K562 (cell line): ENCODE measurements at places on chromosomes 4 and X. TPM values are rescaled to one million over a fixed set of nuclear protein-coding genes. Genes with fewer than 3 reads are reported as not detected.
A peak's percentile ranks its signal among the peaks of the same experiment; 100 is the strongest.

The C4orf54 gene
- not detected in 2 replicates for total RNA-seq

DNA sequence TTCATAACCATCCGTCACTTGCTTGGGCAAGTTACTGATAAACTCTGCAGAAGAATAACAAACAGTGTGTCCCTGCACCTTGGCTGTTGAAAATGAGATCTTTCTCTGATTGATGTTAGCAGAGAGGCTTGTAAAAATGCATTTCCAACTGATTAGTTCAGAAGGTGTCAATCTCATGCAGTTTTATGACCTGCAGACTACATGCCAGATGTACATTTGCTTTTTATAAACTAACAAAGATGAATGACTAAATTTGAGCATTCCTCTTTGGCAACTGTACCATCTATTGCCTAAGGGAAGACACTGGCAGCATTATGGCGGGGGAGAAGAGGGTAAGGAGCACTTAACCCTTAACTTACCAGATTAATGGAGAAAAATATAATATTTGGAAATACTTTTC is 192.8 kb downstream of the DCTD start:
- H3K36me3 ChIP-seq, result no peaks in the 10 kb centered on the region
- no peak overlapping the region for H3K4me3 ChIP-seq
- DNase-seq, result no peak
- peaks cover 5% of the 10 kb centered on the region; the same call in 1 of the 2 replicates for H3K27me3 ChIP-seq
- no peaks in the 10 kb centered on the region for H3K4me1 ChIP-seq

DNA sequence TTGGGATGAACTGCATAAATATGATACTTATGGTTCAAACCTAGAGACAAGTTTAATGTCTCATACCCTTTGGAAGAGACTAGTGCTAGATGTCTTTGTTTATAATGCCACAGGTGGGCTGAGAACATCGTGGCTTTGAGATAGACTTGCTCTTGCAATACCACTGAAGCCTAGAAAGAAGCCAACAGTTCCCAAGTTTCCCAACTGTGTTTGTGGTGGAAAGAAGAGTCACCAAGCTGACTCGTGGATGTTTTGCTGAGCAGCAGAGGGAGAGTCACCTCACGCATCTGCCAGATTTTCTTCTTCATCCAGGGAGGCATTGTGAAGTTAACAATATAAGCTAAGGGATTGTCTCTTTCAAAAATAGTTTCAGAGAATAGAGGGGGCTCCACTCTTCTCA is 1076.2 kb downstream of the C4orf33 start:
- no peaks in the 10 kb centered on the region for H3K27me3 ChIP-seq
- no peak for DNase-seq
- no peaks in the 10 kb centered on the region for H3K4me1 ChIP-seq
- no peak overlapping the region for H3K27ac ChIP-seq
- H3K4me3 ChIP-seq, result no peak overlapping the region
- no peaks in the 10 kb centered on the region for H3K36me3 ChIP-seq

The USP17L15 gene
- total RNA-seq, result not detected in 2 replicates

The ATP2B3 gene
- not detected in 2 replicates for total RNA-seq

DNA sequence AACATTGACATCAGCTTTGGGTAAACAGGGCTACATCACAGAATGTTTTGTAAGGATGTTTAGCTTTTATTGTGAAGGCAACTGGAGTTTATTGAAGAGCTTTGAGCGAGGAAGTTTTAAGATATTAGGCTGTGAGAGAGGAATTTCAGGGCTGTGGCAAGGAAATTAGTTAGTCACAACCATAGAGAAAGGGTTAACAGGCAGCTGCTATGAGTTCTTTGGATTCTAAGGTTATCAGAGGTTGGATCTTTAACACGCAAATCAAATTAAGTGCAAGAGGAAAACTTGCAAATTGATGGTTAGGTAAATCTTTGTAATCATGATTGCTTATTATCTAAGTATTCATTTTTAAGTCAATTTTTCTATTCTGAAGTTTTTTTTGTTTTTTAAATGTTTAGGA is 156.0 kb downstream of the UGT8 start:
- no peak overlapping the region for H3K27ac ChIP-seq
- DNase-seq, result no peak
- H3K27me3 ChIP-seq, result no peaks in the 10 kb centered on the region
- no peak overlapping the region for H3K4me3 ChIP-seq

DNA sequence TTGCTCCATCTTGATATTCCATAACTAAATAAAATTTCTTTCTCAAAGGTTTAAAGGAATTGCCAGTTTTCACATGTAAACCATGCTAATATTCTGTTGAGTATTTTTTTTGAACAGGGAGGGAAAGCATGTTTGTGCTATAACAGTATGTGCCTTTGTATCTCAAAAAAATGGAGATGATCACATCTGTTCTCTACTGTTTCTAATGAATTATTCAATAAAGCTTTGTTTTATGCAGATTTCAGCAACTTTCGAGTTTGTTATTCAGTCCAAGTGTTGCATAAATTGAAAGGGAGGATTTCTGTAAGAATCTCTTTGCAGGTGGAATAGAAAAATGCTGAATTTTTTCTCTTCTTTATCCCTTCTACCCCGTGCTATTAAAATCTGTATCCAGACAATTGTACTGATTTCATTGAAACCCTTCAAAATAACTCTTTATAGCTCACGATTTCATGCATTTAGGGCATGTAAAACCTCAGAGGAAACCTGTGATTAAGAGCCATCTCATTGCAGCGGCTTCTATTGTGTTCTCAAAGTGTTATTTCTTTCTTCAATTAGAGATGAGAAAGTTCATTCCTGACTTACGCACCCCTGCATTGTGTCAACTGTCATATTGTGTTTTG is 42.1 kb downstream of the NEIL3 start:
- H3K4me3 ChIP-seq, result no peak overlapping the region
- H3K36me3 ChIP-seq, result peaks cover 40% of the 10 kb centered on the region; the same call in 1 of the 3 replicates
- no peaks in the 10 kb centered on the region for H3K27me3 ChIP-seq
- H3K27ac ChIP-seq, result no peak overlapping the region

The NUP62CL gene
- total RNA-seq, result 29.7 and 30.6 TPM in 2 replicates

- no peak for DNase-seq
- H3K27ac ChIP-seq, result no peak overlapping the region
- no peaks in the 10 kb centered on the region for H3K27me3 ChIP-seq
- no peaks in the 10 kb centered on the region for H3K36me3 ChIP-seq
- no peak overlapping the region for H3K4me3 ChIP-seq
Observed at GRCh38 chr4:99746443-99746842, 70.2 kb upstream of the DAPP1 start.

DNA sequence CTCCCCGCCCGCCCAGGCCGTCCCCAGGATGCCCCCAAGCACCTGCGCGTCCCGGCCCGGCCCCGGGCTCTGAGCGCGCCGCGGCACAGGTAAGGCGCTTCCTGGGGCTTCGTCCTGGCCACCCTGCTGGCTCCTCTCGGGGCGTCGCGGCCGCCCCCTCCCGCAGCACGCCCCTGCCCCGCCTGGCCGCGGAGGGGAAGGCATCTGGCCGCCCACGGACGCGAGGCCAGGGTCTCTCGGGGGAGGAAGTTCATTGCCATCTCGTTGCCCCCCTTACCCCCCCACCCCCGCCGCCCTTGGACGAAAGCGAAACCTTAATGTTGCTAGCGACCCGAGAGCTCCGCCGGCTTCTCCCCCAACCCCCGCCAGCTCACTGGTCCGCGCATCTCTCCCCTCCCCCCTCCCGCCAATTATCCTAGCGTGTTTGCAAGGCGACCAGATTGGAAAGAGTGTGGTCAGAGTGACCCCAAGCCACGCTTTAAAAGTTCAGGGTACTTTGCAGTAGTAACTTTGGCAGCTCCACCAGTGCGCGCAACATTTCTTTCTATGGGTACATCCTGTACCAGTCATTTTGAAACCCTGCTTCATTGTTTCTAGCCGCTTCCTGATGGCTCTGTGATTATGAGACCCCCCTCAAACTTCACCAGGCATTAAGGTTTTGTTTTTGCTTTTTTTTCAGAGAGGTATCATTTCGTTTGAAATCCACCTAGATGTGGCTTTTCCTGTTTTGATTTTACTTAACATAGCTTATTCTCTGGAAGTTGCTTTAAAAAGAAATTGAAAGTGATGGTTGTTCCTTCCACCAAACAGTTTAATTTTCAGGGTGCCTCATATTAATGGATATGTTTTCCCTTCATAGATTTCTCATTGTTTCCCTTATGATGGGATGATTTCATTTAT is 626 bp downstream of the TBC1D1 start:
- H3K4me3 ChIP-seq, result no peak overlapping the region
- H3K36me3 ChIP-seq, result no peaks in the 10 kb centered on the region
- H3K27me3 ChIP-seq, result peaks cover 49% of the 10 kb centered on the region
- H3K27ac ChIP-seq, result no peak overlapping the region

- H3K4me1 ChIP-seq, result peaks cover 3% of the 10 kb centered on the region; the same call in 1 of the 3 replicates
- no peaks in the 10 kb centered on the region for H3K36me3 ChIP-seq
- H3K27me3 ChIP-seq, result no peaks in the 10 kb centered on the region
- DNase-seq, result no peak
- no peak overlapping the region for H3K4me3 ChIP-seq
Observed at GRCh38 chrX:87580862-87581261, 63.3 kb downstream of the KLHL4 start.

DNA sequence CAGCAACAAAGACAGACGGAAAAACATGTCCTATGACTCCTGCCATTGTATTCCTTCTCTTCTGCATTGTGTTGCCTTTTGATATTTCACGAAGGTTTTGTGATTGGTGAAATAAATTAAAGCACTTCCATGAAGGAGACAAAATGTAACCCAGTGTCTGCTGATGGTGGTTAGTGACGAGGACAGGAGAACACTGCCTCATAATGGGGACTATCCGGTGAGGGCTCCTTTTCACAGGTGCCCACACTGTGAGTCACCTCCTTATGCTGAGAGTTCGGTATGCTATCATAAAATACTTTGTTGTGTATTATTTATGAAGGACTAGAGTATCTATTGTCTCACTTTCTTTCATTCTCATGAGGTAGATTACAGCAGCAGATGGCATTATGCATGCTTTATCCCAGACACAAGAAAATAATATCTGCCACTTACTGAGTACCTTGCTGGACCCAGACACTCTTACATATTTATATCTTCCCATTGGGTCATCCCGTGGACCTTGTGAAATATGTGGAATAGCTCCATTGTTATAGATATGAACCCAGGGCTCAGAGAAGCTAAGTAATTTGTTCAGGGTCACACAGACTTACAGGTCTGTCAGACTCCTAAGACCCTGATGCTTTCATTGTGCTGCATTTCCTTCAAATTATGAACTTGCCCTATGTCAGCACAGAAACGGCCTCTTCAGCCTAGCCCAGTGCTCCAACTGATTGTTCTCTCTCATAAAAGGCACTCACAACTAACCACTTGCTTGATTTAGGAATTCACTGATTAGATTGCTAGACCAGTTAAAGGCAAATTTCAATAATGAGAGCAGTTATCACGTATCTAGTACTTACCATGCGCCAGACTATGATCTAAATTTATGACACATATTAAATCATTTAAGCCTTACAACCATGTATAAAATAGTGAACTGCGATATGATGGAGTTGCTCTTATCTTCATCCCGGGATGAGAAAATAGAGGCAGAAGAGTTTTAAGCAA is 31.2 kb downstream of the PLS3 start:
- no peaks in the 10 kb centered on the region for H3K4me1 ChIP-seq
- H3K27ac ChIP-seq, result no peak overlapping the region
- no peak overlapping the region for H3K4me3 ChIP-seq
- DNase-seq, result no peak
- H3K27me3 ChIP-seq, result peaks cover 8% of the 10 kb centered on the region
- H3K36me3 ChIP-seq, result no peaks in the 10 kb centered on the region

DNA sequence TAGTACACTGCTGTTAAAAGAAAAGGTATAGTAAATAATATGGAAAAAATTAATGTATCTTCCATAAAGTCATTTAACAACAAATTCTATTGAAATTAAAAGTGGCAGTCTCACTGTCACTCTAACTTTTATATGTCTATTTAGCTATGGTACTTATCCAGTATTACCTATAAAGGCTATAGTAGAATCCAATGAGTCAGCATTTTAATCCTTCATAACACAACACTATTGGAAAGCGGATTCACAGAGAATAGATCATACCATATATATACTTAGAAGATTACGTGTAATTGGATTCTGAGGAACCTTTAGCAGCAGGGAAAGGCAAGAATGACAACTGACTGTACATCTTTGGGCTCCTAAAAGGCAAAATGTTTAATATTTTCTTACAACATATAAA is 1942.6 kb downstream of the PCDH7 start:
- DNase-seq, result no peak
- H3K27me3 ChIP-seq, result no peaks in the 10 kb centered on the region
- no peaks in the 10 kb centered on the region for H3K36me3 ChIP-seq
- no peak overlapping the region for H3K27ac ChIP-seq

GRCh38 chrX:13452283-13452682 is 117.1 kb upstream of the EGFL6 start:
- no peaks in the 10 kb centered on the region for H3K36me3 ChIP-seq
- H3K4me1 ChIP-seq, result no peaks in the 10 kb centered on the region
- H3K27me3 ChIP-seq, result peaks cover 11% of the 10 kb centered on the region
- no peak overlapping the region for H3K27ac ChIP-seq
- no peak for DNase-seq

DNA sequence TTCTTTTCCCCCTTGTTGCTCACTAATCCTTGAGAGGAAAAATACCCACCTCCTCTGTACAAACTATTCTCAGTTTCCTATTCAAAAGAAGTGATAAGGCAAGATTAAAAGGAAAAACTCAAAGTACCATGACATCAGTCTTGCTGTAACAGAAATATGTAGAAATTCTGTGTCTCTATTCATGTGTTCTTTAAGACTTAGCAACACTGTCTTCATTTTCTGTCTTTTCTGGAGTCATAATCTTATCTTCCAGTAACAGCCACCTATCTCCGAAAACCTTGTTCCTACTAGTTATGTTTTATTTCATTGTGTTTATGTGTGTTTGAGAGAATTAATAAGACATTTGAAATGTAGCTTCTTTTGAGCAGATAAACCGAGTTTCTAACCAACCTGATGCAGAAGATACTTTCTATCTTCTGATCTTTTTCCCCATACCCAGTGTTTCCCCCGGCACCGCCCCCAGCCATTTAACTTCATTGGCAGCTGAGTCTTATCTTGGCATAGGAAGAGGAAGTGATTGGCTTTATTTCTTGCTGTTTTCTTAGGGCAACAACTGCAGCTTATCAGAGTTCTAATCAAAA is 8.0 kb downstream of the FAM241A start:
- peak overlapping the region; percentile 24 for H3K4me3 ChIP-seq
- no peaks in the 10 kb centered on the region for H3K27me3 ChIP-seq
- H3K36me3 ChIP-seq, result peaks cover 11% of the 10 kb centered on the region; the same call in 1 of the 3 replicates
- peak; percentile 19 for DNase-seq
- H3K4me1 ChIP-seq, result peaks cover 8% of the 10 kb centered on the region

The FABP2 gene
- total RNA-seq, result not detected in 2 replicates

DNA sequence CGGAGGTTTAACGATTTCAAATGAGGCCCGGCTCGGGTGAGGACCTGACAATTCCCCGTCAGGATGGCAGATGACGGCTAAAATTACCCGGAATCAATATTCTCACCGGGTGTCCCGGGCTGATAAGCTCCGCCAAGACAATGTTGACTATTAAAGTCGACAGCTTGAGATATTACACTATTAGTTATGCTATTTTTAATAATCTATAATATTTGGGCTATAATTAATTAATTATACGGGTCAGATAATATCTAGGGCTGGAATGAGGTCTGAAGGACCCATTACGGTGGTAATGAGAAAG is 9.4 kb upstream of the NKX1-1 start:
- DNase-seq, result peak; percentile 61
- H3K27me3 ChIP-seq, result peaks cover 36% of the 10 kb centered on the region
- no peak overlapping the region for H3K4me3 ChIP-seq
- H3K36me3 ChIP-seq, result no peaks in the 10 kb centered on the region

The MSANTD1 gene
- 0.09 TPM in 1 of 2 replicates, not detected in the other for total RNA-seq
